Fibroblast of skin of left biceps (primary cell): ENCODE measurements at places on chromosomes 12 and 14.

DNA sequence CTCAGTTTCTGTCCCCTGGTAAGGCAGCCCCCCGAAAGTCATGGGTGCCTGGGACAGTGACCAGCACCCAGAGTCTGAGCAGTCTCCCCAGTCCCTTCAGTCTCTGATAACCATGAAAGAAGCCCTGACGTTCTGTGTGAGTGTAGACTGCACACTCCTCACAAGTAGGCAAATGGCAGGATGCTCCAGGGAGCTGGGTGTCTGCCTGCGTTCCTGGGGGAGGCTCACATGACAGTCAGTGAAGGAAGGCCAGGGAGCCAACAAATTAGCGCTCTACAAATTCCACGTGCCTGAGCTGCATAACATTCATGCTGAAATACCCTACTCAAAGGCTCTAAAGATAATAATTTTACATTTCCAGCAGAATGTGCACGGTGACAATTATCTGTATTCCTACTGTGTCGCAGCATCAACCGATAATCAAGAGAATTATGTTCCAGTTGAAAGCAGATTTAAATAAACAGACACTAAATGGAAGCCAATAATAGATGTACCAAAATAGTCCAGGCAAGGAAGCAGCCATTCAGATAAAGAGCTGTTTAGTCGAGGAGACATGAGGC is 56.3 kb downstream of the ASCL1 start:
- DNase-seq, result no peak

DNA sequence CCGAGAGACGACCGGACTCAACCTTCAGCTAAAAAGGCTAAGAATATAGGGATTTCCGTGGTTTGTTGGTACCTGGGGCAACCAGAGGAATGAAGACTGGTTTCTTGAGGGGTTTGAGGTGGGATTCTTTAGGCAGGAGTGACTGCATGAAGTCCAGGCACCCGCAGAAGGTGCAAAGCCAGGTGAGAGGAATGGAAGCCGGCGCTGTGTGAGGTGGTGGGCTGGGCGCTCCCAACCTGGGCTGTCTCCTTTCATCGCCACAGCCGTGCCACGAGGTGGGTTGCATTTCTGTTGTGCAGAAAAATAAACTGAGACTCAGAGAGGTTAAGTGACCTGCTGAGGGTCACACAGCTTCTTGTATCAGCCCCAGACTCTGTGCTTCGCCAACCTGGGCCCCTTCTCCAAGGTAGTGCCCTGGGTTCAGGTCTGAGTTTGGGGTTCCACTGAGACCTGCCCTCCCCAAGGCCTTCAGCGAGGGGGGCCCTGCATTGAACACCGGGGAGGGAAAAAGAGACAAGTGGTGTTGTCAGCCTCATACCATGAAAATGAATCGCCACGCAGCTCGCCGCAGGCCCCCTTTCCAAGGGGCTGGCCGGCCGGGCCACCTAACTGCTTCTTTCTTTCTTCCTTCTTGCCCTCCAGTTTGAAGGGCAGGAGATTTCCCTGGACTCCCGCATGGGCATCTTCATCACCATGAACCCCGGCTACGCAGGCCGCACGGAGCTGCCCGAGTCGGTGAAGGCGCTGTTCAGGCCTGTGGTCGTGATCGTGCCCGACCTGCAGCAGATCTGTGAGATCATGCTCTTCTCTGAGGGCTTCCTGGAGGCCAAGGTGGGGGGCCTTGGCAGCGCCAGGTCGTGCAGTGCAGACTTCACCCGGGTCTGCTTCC is 88.4 kb downstream of the DNAH10 start:
- no peak for DNase-seq

DNA sequence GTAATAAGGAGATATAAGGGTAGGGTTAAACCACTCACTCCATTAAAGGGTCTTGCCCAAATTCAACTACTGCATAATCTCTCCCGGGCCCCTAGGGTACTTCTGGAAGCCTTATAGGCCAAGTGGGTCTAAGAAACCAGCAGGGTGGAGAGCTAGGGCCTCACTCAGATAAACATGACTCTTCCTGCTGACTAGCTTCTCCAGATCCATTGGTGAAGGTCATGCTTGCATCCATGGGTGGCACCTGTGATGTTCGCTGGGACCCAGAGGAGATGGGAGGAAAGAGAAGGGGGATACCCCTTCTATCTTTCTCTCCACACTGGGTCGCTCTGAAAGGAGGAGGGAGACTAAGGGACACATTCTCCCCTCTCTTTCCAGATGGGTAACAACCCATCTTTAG is 36.1 kb upstream of the HIGD1C start:
- no peak for DNase-seq

GRCh38 chr12:96985515-96986362 is 78.7 kb downstream of the NEDD1 start:
- no peak for DNase-seq
